ENCODE measurements at places on chromosomes 4 and X.
A peak's percentile ranks its signal among the peaks of the same experiment; 100 is the strongest.

DNA sequence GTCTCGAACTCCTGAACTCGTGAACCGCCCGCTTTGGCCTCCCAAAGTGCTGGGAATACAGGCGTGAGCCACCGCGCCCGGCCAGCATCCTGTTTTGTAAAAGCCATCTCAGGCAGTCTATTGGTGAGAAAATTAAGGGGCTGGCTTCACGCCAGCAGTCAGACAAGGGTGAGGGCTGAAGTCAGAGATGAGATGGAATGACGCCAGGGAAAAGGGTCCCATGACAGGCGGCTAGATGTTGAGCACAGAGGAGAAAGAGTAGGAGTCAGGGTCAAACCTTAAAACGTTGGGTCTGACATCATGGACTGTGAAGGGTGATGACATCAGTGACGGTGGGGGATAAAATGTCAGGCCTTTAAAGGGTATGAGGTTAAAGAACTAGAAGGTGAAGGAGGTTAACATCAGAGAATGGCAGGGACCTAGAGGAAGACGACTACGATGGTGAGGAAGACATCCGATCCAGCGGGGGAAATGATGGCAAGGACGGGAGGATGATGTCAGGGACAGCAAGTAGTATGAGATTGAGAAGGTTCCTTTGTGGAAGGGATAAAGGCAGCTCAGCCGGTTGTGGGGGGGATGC is 504 bp upstream of the RBM3 start:
- no peak for DNase-seq
- H3K27me3 ChIP-seq = no peaks in the 10 kb centered on the region
- peaks cover 41% of the 10 kb centered on the region for H3K36me3 ChIP-seq
- peaks cover 13% of the 10 kb centered on the region for H3K4me1 ChIP-seq

DNA sequence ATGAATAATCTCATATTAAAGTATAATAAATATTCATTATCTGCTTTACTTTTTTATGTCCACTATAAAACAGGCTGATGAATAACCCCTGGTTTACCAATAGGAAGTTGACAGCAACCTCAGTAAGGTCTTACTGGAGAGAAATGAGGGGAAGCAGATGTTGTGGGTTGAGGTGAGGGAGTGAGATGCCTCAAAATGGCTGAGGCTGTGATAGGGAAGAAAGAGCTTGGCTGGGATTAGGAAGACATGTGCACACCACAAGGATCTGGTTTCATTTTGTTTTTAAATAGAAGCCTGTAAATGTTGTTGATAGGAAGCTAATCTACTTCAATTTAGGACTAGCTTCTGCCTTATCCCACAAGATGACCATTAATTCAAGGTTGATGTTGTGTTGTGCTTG is 14.4 kb upstream of the CYBB start:
- H3K27me3 ChIP-seq = no peaks in the 10 kb centered on the region
- no peaks in the 10 kb centered on the region for H3K36me3 ChIP-seq
- DNase-seq = no peak
- no peak overlapping the region for H3K27ac ChIP-seq

DNA sequence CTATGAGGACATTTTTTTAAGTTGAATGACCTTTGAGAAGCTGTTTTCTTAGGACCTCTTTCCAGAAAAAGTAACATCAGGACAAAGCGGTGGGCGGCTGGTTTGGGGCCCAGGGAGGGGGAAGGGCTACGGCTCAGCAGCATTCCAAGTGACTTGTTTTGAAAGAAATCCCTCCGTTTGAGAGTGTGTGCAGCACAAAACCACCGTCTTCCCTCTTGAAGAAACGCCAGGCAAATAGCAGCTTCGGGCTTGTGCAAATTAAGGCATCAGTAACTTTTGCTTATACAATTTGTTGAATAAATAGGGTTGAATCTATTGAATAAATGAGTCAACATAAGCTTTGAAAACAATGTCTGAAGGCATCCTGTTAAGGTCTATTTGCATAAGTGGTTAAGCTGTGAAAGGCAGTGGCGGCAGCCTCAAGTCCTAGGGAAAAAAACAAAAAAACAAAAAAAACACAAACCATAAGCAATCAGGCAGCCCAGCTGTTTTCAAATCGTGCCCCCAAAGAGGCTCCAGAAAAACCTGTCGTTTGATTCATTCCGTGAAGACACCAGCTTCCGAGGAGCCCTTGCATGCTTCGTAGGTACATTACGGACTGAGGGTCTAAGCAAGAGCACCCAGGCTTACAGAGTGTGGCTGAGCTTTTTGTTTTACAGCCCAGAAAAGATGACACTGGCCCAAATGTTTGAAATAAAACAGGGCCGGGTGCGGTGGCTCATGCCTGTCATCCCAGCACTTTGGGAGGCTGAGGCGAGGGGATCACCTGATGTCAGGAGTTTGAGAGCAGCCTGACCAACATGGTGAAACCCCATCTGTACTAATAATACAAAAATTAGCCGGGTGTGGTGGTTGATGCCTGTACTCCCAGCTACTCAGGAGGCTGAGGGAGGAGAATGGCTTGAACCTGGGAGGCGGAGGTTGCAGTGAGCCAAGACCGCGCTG is 103.7 kb downstream of the CRLF2 start:
- H3K27ac ChIP-seq = no peak overlapping the region
- no peaks in the 10 kb centered on the region for H3K36me3 ChIP-seq
- peak; percentile 21 for DNase-seq
- no peak overlapping the region for H3K4me3 ChIP-seq
- peaks cover 2% of the 10 kb centered on the region for H3K27me3 ChIP-seq
- no peaks in the 10 kb centered on the region for H3K4me1 ChIP-seq

DNA sequence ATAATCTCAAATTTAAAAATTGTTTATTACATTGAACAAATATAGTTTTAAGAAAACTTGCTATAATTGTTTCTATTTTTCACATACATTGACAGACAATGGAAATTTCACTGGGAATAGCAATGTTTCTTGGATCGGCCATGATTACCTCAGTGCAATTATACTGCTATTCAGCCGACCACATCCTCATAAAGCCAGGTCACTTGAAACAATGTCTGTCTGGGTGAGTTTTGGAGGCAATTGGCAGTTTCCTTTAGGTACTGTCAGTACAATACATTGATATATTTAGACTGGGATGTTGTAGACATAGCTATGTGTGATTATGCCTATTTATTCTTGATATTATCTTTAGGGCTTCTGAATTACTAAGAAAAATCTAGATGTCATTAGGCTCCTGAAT is 89.5 kb upstream of the VEGFC start:
- H3K27ac ChIP-seq = peak overlapping the region; percentile 94
- no peaks in the 10 kb centered on the region for H3K27me3 ChIP-seq
- no peak for DNase-seq
- H3K4me3 ChIP-seq = no peak overlapping the region

DNA sequence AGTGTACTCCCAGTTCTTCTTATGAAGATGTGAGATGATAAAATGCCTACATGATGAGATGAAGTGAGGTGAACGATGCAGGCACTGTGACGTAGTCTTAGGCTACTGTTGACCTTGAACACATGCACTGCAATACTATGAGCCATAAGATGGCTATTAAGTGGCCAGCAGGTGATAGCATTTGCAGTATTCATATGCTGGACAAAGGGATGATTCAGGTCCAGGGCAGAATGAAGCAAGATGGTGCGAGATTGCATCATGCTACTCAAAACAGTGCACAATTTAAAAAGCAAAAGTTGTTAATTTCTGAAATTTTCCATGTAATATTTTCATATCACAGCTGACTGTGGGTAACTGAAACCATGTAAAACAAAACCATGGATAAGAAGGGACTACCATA is 781.4 kb downstream of the PCDH18 start:
- H3K36me3 ChIP-seq = no peaks in the 10 kb centered on the region
- no peaks in the 10 kb centered on the region for H3K27me3 ChIP-seq
- H3K4me1 ChIP-seq = no peaks in the 10 kb centered on the region
- no peak for DNase-seq

DNA sequence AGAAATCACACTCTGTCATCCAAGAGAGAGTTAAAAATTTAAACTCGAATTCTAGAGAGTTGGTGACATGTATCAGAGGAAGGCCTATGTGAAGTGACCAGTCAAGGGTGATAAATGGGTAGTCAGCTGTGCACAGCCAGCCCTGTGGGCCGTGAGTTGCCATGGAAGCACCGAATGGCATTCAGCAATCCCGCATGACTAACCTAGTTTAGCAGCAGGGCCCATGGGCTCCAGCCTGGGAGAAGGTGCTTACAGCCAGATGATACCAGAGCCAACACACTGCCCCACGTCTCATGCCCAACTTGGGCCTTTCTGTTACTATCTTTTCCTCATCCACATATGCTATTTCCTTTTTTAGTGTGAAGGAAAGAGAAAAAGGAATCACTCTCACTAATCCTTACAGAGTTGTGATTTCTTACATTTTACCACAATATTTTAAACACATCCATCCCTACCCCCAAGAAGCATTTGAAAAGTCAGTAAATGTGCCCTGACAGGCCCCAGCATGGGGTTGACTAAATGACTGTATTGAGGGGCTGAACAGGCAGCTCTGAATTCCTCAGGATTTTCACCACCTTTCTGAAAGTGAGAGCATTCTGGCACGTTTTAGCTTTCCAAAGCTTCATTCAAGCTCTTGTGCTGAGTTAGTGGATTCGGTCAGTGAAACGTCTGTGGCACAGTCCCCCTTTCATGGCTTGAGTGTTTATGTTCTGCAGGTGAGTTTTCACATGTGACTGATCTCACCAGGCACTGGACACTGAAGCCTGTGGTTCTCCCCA is 104.2 kb downstream of the AFF1 start:
- peak; percentile 77 for DNase-seq
- peaks cover 20% of the 10 kb centered on the region for H3K4me1 ChIP-seq
- no peaks in the 10 kb centered on the region for H3K36me3 ChIP-seq

- no peak for DNase-seq
- no peak overlapping the region for H3K4me3 ChIP-seq
- H3K27me3 ChIP-seq = no peaks in the 10 kb centered on the region
Measured at GRCh38 chr4:53453385-53453784, 75.9 kb downstream of the FIP1L1 start.

DNA sequence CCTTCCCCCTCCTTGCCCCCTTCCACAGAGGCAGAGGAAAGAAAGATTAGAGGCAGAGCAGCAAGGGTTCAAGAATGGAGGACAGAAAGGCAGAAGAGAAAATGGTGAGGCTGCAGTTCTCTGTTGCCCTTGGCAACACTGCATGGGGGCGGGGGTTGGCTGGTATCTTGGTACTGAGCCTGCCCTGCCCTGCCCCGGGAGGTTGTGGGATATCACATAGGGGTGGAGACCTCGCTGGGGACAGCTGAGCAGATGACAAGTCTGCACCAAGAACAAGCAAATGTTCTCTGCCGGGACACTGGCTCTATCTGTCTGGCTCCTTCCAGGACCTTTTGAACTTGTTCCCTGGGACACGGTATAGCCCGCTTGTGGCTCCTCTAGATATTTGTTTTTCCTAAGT is 39.8 kb downstream of the NHS start:
- no peak overlapping the region for H3K4me3 ChIP-seq
- no peak for DNase-seq
- no peaks in the 10 kb centered on the region for H3K36me3 ChIP-seq
- peaks cover 32% of the 10 kb centered on the region for H3K4me1 ChIP-seq
- H3K27ac ChIP-seq = peak overlapping the region; percentile 81

DNA sequence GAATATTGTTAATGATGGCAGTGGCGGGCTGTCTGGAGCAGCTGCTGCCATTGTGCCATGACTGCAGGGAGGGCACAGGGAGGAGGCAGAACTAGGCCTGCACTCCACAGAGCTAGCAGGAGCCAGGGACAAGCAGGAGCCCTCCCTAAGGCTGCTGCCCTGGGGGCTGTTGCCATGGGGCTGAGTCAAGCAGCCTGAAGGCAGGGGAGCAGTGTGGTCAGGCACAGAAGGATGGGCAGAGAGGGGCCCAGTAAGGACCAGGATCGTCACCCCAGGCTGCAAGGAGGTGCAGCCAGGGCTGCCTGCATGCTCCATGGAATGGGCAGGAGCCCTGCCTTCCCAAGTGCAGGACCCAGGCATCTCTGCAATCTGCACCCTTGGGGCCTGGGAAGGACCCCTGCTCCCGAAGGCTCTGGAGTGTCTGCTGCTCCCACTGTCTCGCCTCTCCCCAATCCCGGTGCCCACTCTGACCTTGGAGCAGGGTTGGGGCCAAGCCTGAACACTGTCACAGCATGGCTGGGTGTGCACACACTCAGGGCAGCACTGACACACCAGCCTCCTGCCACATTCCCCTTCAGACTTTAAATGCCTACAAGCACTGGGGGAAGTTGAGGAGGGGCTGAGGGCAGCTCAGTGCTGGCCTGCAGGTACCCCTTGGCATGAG is 98.3 kb upstream of the GALNTL6 start:
- no peak for DNase-seq
- H3K4me3 ChIP-seq = no peak overlapping the region
- no peak overlapping the region for H3K27ac ChIP-seq
- H3K36me3 ChIP-seq = no peaks in the 10 kb centered on the region
- H3K4me1 ChIP-seq = no peaks in the 10 kb centered on the region

DNA sequence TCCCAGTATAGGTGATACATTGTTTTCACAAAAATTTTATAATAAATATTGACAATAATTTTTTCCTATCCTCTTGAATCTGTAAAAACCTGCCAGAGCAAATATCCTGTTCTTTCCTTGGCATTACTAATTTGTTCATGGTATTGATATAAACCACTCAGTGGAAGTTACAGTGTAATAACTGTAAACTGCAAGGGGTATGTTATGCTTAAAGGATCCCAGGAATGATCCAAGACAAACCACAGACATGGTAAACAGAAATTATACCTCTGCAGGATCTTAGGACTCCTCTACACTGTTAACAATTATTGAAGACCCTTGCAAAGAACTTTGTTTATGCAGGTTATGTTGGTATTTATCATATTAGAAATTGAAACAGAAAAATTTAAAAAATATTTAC is 17.7 kb upstream of the MAD2L1 start:
- H3K27me3 ChIP-seq = no peaks in the 10 kb centered on the region
- DNase-seq = no peak
- peaks cover 3% of the 10 kb centered on the region for H3K4me1 ChIP-seq
- no peak overlapping the region for H3K27ac ChIP-seq

DNA sequence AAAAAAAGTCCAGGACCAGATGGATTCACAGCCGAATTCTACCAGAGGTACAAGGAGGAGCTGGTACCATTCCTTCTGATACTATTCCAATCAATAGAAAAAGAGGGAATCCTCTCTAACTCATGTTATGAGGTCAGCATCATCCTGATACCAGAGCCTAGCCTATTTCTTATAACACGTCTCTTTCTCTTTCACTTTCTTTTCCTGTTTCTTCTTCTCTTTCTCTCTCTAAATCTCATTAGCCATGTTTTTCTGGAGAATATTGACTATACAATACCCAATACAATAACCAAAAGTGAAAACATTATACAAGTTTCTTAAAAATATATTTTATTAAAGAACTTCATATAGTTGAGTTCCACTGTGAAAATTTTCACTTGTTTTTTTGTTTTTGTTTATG is 1154.9 kb upstream of the PCDH7 start:
- no peak overlapping the region for H3K4me3 ChIP-seq
- H3K4me1 ChIP-seq = peaks cover 3% of the 10 kb centered on the region
- H3K27ac ChIP-seq = no peak overlapping the region
- no peaks in the 10 kb centered on the region for H3K36me3 ChIP-seq
- H3K27me3 ChIP-seq = no peaks in the 10 kb centered on the region
